Stimulated activated CD8-positive, alpha-beta memory T cell treated with anti-CD3 and anti-CD28 coated beads, Interleukin-4, amount 100 ng/mL, for 48 hours (primary cell): ENCODE measurements at places on chromosomes 2 and 18.

DNA sequence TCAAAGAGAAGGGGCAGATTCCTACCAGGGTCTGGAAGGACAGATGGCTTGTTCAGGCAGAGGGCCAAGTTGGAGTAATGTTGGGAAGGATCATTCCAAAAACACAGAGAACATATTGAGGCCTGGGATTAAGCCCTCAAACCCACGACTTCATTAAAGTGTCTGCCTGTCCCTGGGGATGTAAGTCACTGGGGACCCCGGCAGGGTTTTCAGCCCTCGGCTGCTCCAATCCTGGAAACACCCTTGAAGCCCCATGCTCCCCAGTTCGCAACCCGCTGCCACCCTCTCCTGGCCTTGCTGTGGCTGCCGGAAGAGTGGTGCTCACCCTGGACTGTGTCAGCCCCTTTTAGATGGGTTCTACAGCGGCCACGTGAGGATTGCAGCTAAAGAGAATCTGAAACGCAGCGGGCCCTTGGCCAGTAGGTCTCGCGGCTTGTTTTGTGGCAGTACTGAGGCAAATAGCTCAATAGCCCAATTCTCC lies 79.9 kb downstream of the EPAS1 start:
- DNase-seq: peak; percentile 19

- DNase-seq: no peak
These were observed 205.7 kb downstream of the DSEL start for GRCh38 chr18:67310826-67311225.

GRCh38 chr2:28678175-28678855 lies 73.3 kb upstream of the PPP1CB start:
- no peak for DNase-seq

GRCh38 chr2:158255257-158255656 lies 153.6 kb downstream of the UPP2 start:
- DNase-seq: no peak

- DNase-seq: no peak
These were observed 76.9 kb upstream of the NABP1 start for GRCh38 chr2:191601060-191601459.

GRCh38 chr2:128187032-128187654 lies 96.1 kb downstream of the UGGT1 start:
- no peak for DNase-seq
